ENCODE measurements at places on chromosomes 4 and X. TPM values are rescaled to one million over a fixed set of nuclear protein-coding genes. Genes with fewer than 3 reads are reported as not detected.

MAGEE2 gene
- not detected for polyA plus RNA-seq

- H3K27me3 ChIP-seq = no peaks in the 10 kb centered on the region
- H3K36me3 ChIP-seq = no peaks in the 10 kb centered on the region
- no peak for DNase-seq
- H3K4me1 ChIP-seq = no peaks in the 10 kb centered on the region
- H3K4me3 ChIP-seq = no peak overlapping the region
Measured at GRCh38 chr4:34181311-34181841, 2062.9 kb downstream of the ARAP2 start.

SPATA4 gene
- polyA plus RNA-seq = not detected

GRCh38 chr4:187433141-187433540 is 562.4 kb upstream of the ZFP42 start:
- DNase-seq = no peak
- H3K27ac ChIP-seq = no peak overlapping the region
- no peaks in the 10 kb centered on the region for H3K4me1 ChIP-seq

- DNase-seq = no peak
- H3K27ac ChIP-seq = no peak overlapping the region
- no peak overlapping the region for H3K4me3 ChIP-seq
Measured at GRCh38 chrX:26409636-26410035, 193.7 kb downstream of the MAGEB5 start.
